ENCODE measurements at places on chromosomes 7 and 10.

DNA sequence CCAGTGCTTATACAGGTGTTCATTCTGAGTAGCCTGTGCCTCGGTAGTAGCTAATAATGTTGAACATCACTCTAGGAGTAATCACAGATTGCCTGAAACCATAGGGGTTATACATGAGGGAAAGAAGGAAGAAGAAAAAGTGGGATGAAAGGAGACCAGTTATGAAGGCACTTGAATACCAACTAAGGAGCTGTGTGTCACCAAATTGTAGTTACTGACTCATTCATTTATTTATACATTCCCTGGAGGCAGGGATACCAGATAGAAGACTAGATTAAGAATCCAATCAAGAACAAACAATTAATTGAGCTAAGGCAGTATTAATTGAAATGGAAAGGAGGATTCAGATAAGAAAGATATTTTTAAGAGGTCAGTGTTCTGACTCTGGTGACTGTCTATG, 129.6 kb upstream of the PRPS1L1 start:
- no peak for DNase-seq

DNA sequence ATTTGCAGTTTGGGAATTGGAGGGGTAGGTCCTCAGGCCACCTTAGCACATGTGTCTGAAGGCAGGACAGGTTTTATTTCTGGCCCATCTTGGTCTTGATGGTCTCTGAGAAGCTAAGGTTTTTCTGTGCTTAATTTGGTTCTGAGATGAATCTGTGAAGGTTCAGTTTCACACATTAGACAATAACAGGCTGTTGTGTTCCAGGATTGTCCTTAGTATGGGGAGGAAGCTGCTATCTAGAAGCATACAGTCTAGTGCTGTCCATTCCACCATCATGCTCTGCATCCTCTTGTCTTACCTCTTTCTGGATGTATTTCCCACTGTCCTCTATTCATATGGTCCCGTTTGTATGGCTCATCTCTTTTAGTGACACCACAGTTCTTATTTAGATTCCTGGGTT, 7.1 kb downstream of the UBE2D1 start:
- DNase-seq = no peak

DNA sequence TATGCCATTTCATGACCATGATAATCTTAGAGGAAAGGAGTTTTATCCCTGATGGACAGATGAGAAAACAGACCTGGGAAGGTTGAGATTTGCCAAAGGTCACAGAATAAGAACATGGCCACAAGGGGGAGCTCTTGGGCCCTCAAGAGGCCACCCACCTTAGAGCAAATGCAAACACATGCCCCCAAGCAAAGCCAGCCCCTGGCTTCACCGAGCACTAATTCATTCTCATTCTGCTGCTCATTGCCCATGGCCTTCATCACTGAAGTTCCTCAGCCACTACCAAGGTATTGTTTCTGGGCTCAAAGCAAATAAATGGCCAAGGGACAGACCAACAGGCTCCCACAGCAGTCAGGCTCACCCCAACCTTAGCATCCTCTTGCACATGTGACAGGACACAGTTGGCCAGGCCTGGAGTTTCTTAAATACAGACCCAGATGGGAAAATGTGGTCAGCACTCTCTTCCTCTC, 44.2 kb downstream of the PDLIM1 start:
- peak; percentile 47 for DNase-seq

DNA sequence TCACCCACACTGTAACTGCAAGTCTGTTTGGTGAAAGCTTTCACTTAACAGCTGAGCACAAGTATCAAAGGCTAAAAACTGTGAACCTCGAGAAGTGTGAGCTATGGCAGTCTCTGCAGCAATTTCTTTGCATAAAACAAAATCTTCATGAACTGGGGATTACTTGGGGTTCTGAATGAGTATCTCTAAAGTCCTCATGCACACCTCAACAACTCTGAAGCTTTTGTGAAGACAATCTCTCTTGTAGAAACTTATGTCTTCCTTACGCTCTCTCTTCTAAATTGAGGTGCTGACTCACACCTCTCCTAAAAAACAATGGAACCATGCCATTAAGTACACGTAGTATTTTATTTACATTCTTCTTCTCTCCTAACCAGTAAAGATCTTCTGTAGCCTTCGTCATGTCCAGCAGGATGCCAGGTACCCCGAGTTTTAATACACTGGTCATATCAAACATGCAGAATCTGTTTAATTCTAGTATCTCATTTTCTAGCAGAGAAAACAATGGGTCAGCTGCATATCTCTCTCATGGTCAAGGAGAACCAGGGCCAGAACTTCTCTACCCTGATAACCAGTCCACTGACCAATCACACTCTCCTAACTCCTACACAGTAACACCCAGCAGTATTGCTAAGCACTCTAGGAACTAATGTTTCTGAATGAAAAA, 76.9 kb downstream of the UBE2H start:
- no peak for DNase-seq

DNA sequence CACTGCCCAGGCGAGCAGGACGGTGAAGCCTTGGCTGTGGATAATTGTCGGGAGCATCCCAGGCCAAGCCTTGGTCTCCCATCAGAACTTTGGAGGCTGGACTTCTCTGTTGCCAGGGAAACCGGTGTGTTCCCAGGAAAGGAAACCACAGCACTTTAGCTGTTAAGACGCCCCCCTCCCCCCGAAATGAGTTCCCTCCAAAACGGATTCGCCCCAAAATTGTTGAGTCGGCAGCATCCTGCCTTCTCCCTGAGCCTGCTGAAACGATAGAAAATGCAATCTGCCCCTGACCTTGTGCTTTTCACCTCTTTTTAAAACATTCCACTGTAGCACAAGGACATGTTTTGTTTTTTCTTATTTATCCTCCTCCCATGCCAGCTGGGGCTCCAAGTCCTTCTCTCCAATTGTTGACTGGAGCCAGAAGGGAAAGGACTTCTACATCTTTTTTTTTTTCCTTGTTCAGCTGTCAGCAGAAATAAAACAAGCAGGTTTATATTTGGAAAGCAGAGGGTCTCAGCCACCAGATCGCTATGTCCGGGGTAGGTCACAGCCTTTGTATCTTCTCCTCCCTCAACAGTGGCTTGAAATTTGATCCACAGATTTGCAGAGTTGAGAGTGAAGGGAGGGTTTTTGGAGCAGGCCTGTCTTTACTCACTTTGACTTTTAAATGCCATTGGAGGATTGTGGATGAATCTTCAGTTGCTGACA, 116.5 kb downstream of the ZMIZ1 start:
- peak; percentile 59 for DNase-seq

- DNase-seq = no peak
These were observed 71.0 kb downstream of the DLG5 start for GRCh38 chr10:77855404-77856155.

DNA sequence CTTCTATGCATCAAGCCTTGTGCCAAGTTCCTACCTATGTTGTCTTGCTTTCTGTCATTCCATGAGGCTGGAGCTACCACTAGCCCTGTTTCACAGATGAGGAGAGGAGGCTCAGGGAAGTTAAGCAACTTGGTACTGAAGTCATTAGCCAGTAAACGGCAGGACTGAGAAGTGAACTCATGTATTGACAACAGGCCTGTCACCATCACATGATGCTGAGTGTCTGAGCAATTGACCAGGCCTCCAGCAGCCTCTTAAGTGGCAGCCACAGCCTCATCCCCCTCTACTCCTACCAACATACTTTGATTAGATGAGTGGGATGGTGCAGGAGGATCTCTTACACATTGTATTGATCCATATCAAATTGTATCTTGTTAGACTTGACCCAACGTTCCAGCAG, 317.6 kb downstream of the GRID1 start:
- no peak for DNase-seq

DNA sequence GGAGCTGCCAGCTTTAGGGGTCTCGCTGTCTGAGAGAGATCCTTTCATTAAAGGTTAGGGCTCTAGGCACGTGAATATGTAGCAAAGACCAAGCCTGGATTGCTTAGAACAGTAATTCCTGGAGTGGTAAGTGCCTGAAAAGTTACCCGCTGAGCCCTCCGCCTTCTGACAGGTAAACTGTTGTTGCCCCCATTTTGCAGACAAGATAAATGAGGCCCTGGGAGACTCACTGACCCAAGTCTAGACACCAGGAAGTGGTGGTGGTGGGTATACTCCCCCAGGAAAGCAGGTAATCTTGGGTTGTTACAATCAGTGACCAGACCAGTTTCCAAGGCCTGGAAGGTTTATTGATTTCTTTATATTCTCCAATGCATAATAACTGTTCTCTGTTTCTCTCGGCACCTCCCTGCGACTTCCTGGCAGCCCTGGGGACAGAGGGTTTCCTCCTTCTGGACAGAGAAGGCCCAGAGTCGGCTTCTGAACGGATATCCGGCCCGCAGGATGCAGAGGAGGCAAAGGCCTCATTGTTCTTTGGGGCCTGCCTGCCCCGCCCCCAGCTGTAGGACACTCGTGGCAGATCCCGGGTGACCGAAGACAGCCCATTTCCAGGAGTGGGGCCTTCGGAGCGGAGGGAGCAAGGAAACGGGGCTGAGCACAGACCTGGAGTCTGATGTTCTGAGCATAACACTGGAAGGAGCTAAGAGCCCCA, 1.3 kb upstream of the GRK5 start:
- peak; percentile 29 for DNase-seq

GRCh38 chr10:71727738-71728737, 8.5 kb upstream of the C10orf105 start:
- peak; percentile 63 for DNase-seq

- no peak for DNase-seq
These were observed at the start of gene GPR26 for GRCh38 chr10:123666318-123667236. TSS of gene GPR26 (plus strand) at chr10:123666355. CDS start at chr10:123666408, 53 bp downstream.

DNA sequence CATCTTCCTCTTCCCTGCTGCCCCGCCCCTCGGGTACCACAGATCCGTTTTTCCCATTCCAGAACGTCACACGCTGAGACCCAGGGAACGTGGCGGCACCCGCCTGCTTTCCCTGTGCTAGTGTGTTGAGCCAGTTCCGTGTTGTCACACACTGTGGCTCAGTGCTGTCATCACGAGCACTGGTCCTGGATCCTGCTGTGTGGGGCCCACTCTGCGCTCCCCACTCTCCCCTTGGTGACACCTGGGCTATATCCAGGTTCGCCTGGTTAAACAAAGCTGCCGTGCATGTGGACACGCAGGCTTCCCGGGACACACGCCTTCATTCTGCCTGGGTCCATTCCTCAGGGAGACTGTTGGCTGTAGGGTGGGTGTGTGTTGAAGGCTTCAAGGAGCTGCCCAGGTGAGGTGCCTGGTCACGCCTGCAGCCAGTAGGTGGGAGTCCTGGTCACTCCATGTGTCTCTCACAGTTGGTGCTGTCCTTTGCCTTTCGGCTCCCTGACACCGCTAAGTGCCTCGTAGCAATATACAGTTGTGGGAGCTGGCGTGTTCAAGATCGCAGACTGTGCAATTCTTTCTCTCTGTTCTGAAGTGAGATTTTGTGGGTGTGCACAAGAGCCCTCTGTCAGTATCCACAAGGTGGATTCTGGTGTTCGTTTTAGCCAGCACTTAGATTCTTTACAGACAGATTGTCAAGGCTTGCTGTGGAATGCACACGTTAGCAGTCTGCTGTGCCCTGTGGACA, 88.6 kb downstream of the INPP5A start:
- no peak for DNase-seq

DNA sequence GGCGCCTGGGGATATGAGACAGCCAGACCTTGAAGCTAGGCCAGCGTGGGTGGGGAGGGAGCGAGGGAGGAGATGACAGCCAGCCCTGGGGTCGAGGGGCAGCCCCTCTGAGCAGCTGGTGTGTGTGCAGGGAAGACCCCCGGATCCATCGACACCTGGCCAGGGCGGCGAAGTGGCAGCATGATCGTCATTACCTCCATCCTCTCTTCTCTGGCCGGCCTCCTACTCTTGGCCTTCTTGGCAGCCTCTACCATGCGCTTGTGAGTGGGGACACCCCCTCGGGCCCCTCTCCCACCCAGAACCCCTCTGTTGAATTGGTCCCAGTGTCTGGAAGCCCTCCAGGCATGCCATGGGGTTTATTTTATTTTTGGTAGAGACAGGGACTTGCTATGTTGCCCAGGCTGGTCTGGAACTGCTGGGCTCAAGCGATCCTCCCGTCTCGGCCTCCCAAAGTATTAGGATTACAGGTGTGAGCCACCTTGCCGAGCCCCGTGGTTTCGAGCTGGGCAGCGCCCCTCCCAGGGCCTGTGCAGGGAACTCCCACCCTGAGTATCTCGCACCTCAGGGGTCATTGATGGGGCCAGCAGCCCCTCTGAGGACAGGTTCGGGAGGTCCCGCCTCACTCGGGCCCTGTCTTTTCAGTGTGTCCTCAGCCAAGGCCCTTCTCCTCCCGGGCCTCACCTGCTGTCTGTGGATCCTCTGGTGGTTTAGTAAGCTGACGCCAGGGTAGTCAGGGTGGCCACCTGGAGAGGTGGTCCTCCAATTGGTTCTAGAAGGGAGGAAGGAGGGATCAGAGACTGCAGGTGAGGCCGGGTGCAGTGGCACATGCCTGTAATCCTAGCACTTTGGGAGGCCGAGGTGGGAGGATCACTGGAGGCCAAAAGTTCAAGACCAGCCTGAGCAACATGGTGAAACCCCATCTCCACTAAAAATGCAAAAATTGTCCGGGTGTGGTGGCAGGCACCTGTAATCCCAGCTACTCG, 3.8 kb downstream of the UPK3B start:
- no peak for DNase-seq

- no peak for DNase-seq
These were observed 499.1 kb upstream of the NRP1 start for GRCh38 chr10:33833566-33833965.

DNA sequence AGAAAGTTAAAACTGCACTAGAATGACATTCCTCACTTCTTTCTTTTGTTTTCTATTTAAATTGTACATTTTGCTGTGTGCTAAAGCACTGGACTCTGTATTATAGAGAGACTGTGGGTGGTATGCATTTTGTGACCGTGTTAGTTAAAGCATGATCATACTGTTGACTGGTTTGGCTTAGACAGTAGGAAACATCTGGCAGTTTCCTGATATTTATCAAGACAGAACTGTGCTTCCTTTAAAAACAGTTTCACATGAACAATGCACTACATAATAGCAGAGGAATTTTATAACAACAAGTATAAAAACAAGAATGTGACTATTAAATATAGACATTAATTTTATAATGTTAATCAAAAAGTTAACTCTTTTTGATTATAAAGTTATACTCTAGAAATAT, 23.1 kb downstream of the GNG11 start:
- no peak for DNase-seq

DNA sequence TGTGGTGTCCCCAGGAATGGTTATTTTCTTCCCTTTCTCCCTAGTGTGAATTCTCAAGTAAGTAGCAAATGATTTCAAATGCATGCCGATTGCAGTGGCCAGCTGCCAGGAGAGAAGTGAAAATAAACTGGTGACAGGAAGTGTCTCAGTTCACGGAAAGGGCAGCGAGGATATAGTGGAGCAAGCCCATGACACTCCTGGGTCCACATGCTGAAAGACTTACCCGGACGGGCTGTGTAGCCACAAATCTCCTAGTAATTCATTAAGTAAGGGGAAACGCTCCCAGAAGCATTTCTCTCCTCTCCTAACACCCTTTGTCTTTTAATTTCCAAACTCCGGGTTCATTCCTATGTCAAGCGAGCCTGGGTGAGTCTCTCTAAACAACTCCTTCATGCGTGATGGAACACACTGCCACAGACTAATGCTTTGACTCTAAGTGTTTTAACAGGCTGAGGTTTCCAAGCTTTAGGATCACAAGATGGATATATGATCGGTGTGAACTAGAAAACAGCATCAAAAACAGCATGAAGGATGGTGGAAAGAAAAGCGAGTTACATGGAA, 125.6 kb downstream of the CYP26A1 start:
- DNase-seq = peak; percentile 28

- DNase-seq = no peak
These were observed 148.7 kb upstream of the MKI67 start for GRCh38 chr10:128274938-128275337.

GRCh38 chr10:77405771-77406241, 231.8 kb downstream of the KCNMA1 start:
- peak; percentile 82 for DNase-seq
